ENCODE measurements at places on chromosomes 13 and 19. TPM values are rescaled to one million over a fixed set of nuclear protein-coding genes. Genes with fewer than 3 reads are reported as not detected.

C19orf18 gene
- total RNA-seq, result 0.98 TPM

S1PR5 gene
- total RNA-seq, result 0.23 TPM

PCSK4 gene
- 4.9 TPM for total RNA-seq

KLC3 gene
- total RNA-seq, result not detected

S1PR4 gene
- total RNA-seq, result 2.5 TPM

ICAM3 gene
- total RNA-seq, result 31.6 TPM

SYCN gene
- not detected for total RNA-seq

ZBTB32 gene
- 0.27 TPM for total RNA-seq

IGFL4 gene
- not detected for total RNA-seq

NLRP12 gene
- 0.28 TPM for total RNA-seq

SSC5D gene
- 35.0 TPM for total RNA-seq

PDX1 gene
- total RNA-seq, result 0.72 TPM

ZNF264 gene
- total RNA-seq, result 27.2 TPM

CALR3 gene
- not detected for total RNA-seq

ZNF69 gene
- 30.5 TPM for total RNA-seq

TNFSF9 gene
- 1.0 TPM for total RNA-seq

ERICH6B gene
- total RNA-seq, result not detected

ZNF534 gene
- not detected for total RNA-seq

KLK3 gene
- total RNA-seq, result 4.8 TPM

SIGLEC11 gene
- 1.1 TPM for total RNA-seq

PLEKHF1 gene
- 4.0 TPM for total RNA-seq

SOX1 gene
- 0.19 TPM for total RNA-seq

ZGLP1 gene
- total RNA-seq, result 2.5 TPM

COL4A2 gene
- 389 TPM for total RNA-seq

MBD3L3 gene
- not detected for total RNA-seq

ARL11 gene
- total RNA-seq, result 2.3 TPM

IZUMO1 gene
- not detected for total RNA-seq

SPTBN4 gene
- total RNA-seq, result 4.1 TPM

FPR3 gene
- 9.8 TPM for total RNA-seq

PEAK3 gene
- 0.29 TPM for total RNA-seq

GARIN5A gene
- total RNA-seq, result 1.7 TPM

YJEFN3 gene
- 10.6 TPM for total RNA-seq

IFNL1 gene
- not detected for total RNA-seq

UBE2L5 gene
- total RNA-seq, result not detected

CDC42EP5 gene
- total RNA-seq, result 130 TPM

BEST2 gene
- total RNA-seq, result 29.0 TPM

OSCAR gene
- total RNA-seq, result 1.4 TPM

CCDC169 gene
- total RNA-seq, result 0.26 TPM

PRR22 gene
- 6.8 TPM for total RNA-seq

ZNF613 gene
- total RNA-seq, result 8.0 TPM

ANKRD24 gene
- total RNA-seq, result 0.95 TPM

C5AR2 gene
- total RNA-seq, result 1.4 TPM

DNAAF3 gene
- 0.54 TPM for total RNA-seq

CCL25 gene
- total RNA-seq, result not detected

KLK1 gene
- total RNA-seq, result 29.3 TPM

CEACAM21 gene
- 1.9 TPM for total RNA-seq

ATP8B3 gene
- total RNA-seq, result 0.55 TPM

CARD8 gene
- 41.4 TPM for total RNA-seq
